ENCODE measurements at places on chromosomes 7 and 10. TPM values are rescaled to one million over a fixed set of nuclear protein-coding genes. Genes with fewer than 3 reads are reported as not detected.

Gene SPDYE2B
- not detected for total RNA-seq

DNA sequence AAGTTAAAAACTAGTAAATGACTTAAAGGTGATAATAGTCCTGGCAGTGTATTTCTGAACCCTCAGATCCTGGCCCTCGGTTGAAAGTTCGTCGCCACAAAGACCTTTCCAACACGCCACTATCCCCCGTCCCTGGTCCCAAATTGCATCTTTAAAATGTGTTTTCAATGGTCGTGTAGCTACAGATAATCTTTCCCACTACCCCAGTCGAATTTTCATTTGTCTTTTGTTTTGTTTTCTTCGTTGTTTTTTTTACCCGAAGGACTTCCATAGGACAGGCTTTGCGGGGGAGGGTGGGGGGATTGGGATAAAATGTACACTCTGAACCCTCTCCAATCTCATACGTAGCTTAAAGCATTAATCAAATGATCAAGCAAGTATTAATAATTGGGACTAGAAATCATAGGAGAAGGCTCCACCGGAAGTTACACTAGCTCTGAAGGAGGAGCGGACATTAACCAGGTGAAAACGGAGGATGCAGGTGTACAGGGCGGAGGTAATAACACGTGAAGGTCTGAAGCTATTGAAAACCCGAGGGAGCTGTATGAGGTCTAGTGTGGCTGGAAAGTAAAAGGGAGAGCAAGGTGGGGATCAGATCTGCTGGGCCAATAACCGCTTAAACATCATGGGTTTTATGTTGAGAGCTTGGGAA is 32.8 kb upstream of the PHF14 start:
- H3K4me1 ChIP-seq: peaks cover 17% of the 10 kb centered on the region
- H3K27me3 ChIP-seq: no peaks in the 10 kb centered on the region
- H3K36me3 ChIP-seq: peaks cover 1% of the 10 kb centered on the region
- no peak for DNase-seq
- H3K27ac ChIP-seq: peak overlapping the region; percentile 91

- no peak for DNase-seq
- H3K4me3 ChIP-seq: no peak overlapping the region
- no peaks in the 10 kb centered on the region for H3K27me3 ChIP-seq
- no peak overlapping the region for H3K27ac ChIP-seq
Measured at GRCh38 chr7:30785786-30786185, 14.6 kb downstream of the MINDY4 start.

Gene FAM200A
- 4.6 TPM for total RNA-seq

GRCh38 chr10:73655990-73656298 is at the start of gene SYNPO2L:
TSS of gene SYNPO2L (minus strand) at chr10:73656029. CDS start at chr10:73655922, 107 bp downstream.
- H3K27me3 ChIP-seq: no peaks in the 10 kb centered on the region
- DNase-seq: no peak
- H3K4me3 ChIP-seq: no peak within 1 kb of the TSS
- H3K36me3 ChIP-seq: no peaks in the 10 kb centered on the region
- H3K27ac ChIP-seq: no peak within 1 kb of the TSS

Gene CAMK1D
- 2.7 TPM for total RNA-seq

DNA sequence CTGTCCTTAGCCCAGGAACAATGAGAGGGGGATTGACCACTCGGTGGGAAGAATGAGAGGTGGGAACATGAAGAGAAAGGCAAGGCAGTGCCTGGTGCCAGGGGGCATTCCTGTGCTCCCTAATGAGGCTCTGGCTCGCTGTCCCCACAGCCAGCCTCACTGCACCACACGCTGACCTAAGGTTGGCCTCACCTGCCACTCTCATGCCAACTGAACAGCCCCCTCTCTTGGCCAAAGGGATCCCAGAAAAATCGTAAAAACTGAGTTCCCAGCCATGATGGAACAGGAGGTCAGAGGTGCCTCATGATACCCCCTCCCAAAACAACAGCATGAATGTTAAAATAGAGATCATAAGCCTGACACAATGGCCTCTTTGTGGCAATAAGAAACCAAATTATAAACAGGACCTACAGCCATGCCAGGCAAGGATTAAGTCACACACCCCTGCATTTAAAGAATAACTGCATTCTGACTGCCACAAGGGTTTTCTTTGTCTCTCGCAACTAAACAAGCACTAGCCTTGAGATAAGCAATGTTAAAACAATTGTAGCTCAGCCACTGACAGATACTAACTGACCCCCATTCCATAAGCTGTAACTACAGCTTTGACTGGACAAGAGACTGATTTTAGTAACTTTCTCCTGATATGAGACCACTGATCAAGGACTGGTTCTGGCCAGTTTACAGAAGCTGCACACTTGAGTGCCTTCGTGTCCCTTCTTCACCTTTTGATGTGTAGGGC is 149.2 kb downstream of the SH2D4B start:
- H3K27ac ChIP-seq: no peak overlapping the region
- H3K4me3 ChIP-seq: no peak overlapping the region
- DNase-seq: no peak
- H3K27me3 ChIP-seq: no peaks in the 10 kb centered on the region

Gene IFIT2
- total RNA-seq: 5.5 TPM

- no peaks in the 10 kb centered on the region for H3K36me3 ChIP-seq
- H3K4me1 ChIP-seq: peaks cover 3% of the 10 kb centered on the region
- no peak overlapping the region for H3K4me3 ChIP-seq
Measured at GRCh38 chr7:70479153-70480021, 652.6 kb upstream of the GALNT17 start.

GRCh38 chr10:59181668-59182067 is 5.2 kb downstream of the PHYHIPL start:
- no peaks in the 10 kb centered on the region for H3K27me3 ChIP-seq
- peaks cover 14% of the 10 kb centered on the region for H3K4me1 ChIP-seq
- H3K27ac ChIP-seq: no peak overlapping the region
- H3K4me3 ChIP-seq: no peak overlapping the region

- no peaks in the 10 kb centered on the region for H3K27me3 ChIP-seq
- no peak overlapping the region for H3K4me3 ChIP-seq
- H3K27ac ChIP-seq: no peak overlapping the region
- no peaks in the 10 kb centered on the region for H3K4me1 ChIP-seq
- no peaks in the 10 kb centered on the region for H3K36me3 ChIP-seq
Measured at GRCh38 chr7:111172564-111173257, 81.8 kb downstream of the LRRN3 start.

Gene ANKRD22
- 1.0 TPM for total RNA-seq

- DNase-seq: no peak
- H3K36me3 ChIP-seq: no peaks in the 10 kb centered on the region
- no peak overlapping the region for H3K27ac ChIP-seq
- H3K4me1 ChIP-seq: no peaks in the 10 kb centered on the region
- H3K27me3 ChIP-seq: no peaks in the 10 kb centered on the region
Measured at GRCh38 chr7:11609096-11609670, 222.8 kb downstream of the THSD7A start.

- DNase-seq: no peak
- no peak overlapping the region for H3K4me3 ChIP-seq
- peaks cover 28% of the 10 kb centered on the region for H3K4me1 ChIP-seq
- no peak overlapping the region for H3K27ac ChIP-seq
- H3K27me3 ChIP-seq: no peaks in the 10 kb centered on the region
- peaks cover 4% of the 10 kb centered on the region for H3K36me3 ChIP-seq
Measured at GRCh38 chr10:114851336-114851735, 29.8 kb downstream of the FHIP2A start.

GRCh38 chr10:8130973-8131911 is 76.8 kb downstream of the GATA3 start:
- H3K27me3 ChIP-seq: no peaks in the 10 kb centered on the region
- no peaks in the 10 kb centered on the region for H3K4me1 ChIP-seq

Gene CTAGE4
- total RNA-seq: 1.7 TPM

DNA sequence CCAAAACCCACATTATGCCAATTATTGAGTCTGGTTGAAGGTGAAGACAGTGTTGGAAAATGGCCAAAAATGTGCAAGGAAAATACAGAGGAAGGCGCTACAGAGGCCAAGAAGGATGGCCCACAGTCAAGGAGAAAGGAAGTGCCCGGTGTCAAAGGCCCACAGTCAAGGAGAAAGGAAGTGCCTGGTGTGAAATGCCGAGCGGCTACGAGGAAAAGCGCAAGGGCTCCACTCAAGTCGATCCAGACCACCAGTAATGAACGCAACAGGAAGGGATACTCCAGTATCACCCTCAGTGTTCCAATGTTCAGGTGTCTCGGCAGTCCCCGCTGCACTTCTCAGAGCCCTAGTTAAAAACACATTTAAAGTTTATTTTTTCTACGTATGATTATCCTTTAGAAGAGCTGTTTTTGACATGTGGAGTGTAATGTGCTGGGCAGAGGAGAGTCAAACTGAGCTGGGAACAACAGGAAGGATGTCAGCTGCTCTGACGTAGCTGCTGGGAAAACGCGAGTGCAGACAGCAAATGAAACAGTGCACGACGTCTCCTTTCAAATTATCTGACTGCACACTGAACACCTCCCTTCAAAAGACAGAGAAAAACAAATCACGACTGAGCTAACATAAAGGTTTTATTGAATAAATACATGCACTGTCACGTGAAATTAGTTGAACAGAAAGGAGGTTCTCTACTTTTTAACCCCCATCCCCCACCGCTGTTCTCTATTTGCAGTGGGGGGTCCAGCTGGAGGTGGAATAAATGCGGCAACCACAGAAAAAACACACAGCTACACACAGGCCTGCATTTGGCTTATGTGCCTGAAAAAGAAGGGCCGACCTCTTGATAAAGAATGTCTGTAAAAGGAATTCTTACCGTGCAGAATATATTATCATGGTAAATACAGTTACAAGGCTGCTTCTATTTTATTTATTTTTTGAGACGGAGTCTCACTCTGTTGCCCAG is 26.1 kb upstream of the NCAPG2 start:
- no peak overlapping the region for H3K4me3 ChIP-seq
- no peak overlapping the region for H3K27ac ChIP-seq
- peaks cover 4% of the 10 kb centered on the region for H3K36me3 ChIP-seq
- no peaks in the 10 kb centered on the region for H3K27me3 ChIP-seq

Gene LIPK
- total RNA-seq: not detected

Gene OPALIN
- total RNA-seq: not detected

Gene KIF11
- total RNA-seq: 0.25 TPM

Gene CYP2E1
- total RNA-seq: 2,431 TPM

DNA sequence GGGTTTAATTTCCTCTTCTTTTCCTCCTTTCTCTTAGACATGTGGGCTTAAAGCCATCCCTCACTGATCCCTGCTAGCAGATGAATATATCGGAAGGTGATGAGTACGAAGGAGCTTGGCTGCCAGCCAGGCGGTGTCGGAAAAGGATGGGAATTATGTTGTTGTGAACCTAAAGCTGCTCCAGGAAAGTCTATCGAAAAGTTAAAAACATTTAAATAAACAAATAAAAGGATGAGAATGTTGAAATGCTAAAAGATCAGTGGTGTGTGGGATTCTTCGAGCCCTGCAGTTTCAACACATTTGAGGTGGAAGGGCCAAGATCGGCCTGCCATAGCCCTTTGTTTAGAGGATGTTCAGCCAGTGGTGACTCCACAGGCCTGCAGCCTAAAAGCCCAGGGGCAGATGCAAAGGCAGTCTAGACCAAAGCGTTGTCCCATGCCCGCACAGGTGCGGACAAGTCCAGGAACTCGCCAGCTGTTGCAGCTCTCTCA is 107.9 kb downstream of the JCAD start:
- H3K4me3 ChIP-seq: no peak overlapping the region
- no peak overlapping the region for H3K27ac ChIP-seq
- peaks cover 12% of the 10 kb centered on the region for H3K4me1 ChIP-seq
- no peak for DNase-seq
- no peaks in the 10 kb centered on the region for H3K36me3 ChIP-seq

GRCh38 chr10:47207894-47208469 is 92.0 kb upstream of the GDF10 start:
- DNase-seq: no peak
- no peaks in the 10 kb centered on the region for H3K4me1 ChIP-seq
- H3K27ac ChIP-seq: no peak overlapping the region
- H3K4me3 ChIP-seq: no peak overlapping the region
- no peaks in the 10 kb centered on the region for H3K27me3 ChIP-seq

Gene SVOPL
- 0.33 TPM for total RNA-seq

Gene PILRA
- 3.5 TPM for total RNA-seq

- DNase-seq: no peak
- H3K4me1 ChIP-seq: no peaks in the 10 kb centered on the region
- no peaks in the 10 kb centered on the region for H3K27me3 ChIP-seq
- H3K4me3 ChIP-seq: no peak overlapping the region
- H3K27ac ChIP-seq: no peak overlapping the region
- no peaks in the 10 kb centered on the region for H3K36me3 ChIP-seq
Measured at GRCh38 chr10:33773253-33773573, 438.7 kb upstream of the NRP1 start.

Gene CRYGN
- not detected for total RNA-seq

GRCh38 chr10:126519185-126519584 is 130.9 kb upstream of the ADAM12 start:
- H3K27ac ChIP-seq: no peak overlapping the region
- no peak overlapping the region for H3K4me3 ChIP-seq

Gene FOXI2
- under 0.01 TPM for total RNA-seq

Gene TMEM176A
- 346 TPM for total RNA-seq

DNA sequence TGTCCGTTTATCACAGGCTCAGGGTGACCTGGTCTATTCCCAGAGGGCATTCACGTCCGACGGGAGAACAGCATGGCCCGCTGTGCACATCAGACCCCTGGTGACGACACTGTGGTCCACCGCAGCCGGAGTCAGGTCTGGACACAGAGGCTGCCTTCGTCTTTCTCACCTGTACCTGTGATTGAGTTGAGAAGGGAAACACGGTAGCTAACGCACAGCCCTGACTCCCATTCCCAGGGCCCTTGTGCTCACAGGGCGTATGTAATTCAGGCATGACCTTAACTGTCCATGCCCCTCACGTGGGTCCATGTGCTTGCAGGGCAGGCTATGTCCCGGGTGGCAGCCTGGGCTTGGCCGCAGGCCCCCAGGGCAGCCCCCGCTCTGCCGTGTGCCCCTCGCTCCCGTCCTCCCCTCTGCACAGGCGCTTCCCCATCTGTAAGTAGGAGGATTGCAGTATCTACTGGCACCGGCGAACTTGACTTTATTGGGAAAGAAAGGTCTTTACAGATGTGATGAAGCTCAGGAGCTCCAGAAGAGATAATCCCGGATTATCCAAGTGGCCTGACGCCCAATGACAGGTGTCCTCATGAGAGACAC is 221.3 kb upstream of the TCERG1L start:
- H3K36me3 ChIP-seq: no peaks in the 10 kb centered on the region
- no peak overlapping the region for H3K27ac ChIP-seq
- no peak overlapping the region for H3K4me3 ChIP-seq
- no peaks in the 10 kb centered on the region for H3K4me1 ChIP-seq

Gene GIMAP8
- total RNA-seq: 9.4 TPM

Gene CYP3A5
- total RNA-seq: 21.9 TPM

DNA sequence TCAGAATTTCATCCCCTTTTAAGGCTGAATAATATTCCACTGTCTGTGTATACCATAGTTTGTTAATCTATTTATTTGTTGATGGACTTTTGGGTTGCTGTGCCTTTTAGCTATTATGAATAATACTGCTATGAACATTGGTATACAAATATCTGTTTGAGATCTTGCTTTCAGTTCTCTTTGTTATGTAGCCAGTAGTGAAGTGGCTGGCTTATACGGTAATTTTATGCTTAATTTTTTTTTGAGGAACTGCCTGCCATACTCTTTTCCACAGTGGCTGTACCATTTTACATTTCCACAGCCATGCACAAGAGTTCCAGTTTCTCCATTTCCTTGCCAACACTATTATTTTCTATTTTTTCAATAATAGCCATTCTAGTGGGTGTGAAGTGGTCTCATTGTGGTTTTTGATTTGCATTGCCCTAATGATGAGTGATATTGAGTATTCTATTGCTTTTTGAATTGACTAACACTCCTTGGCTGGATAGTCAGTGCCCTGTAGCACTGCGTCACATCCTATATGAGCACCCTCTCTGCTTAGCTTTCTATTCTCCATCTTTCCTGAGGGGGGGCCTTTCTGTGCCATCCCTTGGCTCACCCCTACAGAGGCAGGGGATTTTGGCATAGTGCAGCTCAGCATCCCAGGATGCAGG is 29.4 kb upstream of the RAPGEF5 start:
- no peak overlapping the region for H3K4me3 ChIP-seq
- no peak for DNase-seq
- no peaks in the 10 kb centered on the region for H3K27me3 ChIP-seq
- no peaks in the 10 kb centered on the region for H3K36me3 ChIP-seq
